HFFc6 (cell line): ENCODE measurements at places on chromosomes 13 and 19. TPM values are rescaled to one million over a fixed set of nuclear protein-coding genes. Genes with fewer than 3 reads are reported as not detected.
A peak's percentile ranks its signal among the peaks of the same experiment; 100 is the strongest.

DNA sequence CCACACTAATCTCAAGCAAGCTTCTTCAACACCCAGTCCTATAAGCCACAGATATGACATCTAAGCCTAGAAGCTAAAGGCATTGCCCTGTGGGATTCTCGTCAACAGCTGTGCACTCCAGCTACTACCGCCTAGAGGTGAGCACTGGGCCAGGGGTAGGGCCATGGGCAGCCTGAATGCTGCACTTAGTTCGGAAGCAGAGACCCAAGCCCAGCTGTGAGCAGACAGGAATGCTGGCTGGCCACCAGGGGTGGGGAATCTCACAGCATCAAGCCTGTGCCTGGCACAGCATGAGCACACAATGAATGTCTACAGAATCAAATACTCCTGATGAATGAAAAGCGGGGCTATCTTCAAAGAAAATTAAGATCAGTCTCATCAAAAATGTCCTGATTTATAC lies 167.5 kb upstream of the UBL3 start:
- DNase-seq: no peak

DNA sequence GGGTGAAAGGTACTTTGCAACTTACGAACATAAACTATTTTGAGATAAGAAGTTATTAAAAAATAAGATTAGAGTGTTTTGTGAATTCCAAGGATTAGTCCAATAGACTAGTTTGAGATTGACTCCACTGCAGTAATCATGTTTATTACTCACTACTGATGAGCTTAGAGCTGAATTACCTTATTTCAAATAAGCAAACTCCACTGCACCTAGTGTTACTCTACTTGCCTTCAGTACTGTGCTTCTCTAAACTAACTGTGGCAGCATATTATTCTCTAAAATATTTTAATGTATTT lies 111.7 kb downstream of the MIPEP start:
- DNase-seq: no peak

DNA sequence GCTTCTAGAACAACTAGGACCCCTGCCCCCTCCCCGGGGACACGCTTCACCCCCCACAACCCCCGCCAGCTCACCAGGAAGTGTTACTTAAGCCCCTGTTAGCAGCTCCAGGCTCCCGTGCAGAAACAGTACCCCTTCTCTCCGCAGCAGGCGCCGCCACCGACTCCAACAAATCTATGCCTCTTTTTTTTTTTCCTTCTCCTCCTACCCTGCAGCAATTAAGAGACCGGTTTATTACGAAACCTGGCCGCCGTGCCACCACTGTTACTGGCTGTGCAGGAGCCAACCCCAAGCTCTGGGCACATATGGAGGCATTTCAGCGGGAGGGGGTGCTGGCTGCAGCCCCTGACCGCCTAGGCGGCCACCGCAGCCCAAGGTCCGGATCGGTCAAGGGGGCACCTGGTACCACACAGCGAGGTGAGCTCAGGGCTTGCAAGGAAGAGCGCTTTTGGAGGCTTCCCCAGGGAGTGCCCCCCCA lies 2.4 kb downstream of the GADD45B start:
- peak; percentile 60 for DNase-seq

FFAR3 gene
- total RNA-seq: not detected in 3 replicates

- DNase-seq: no peak
These were observed 21.5 kb downstream of the NFIC start for GRCh38 chr19:3387645-3388589.

GRCh38 chr19:45276284-45276687 lies 25.2 kb downstream of the MARK4 start:
- DNase-seq: no peak

DNA sequence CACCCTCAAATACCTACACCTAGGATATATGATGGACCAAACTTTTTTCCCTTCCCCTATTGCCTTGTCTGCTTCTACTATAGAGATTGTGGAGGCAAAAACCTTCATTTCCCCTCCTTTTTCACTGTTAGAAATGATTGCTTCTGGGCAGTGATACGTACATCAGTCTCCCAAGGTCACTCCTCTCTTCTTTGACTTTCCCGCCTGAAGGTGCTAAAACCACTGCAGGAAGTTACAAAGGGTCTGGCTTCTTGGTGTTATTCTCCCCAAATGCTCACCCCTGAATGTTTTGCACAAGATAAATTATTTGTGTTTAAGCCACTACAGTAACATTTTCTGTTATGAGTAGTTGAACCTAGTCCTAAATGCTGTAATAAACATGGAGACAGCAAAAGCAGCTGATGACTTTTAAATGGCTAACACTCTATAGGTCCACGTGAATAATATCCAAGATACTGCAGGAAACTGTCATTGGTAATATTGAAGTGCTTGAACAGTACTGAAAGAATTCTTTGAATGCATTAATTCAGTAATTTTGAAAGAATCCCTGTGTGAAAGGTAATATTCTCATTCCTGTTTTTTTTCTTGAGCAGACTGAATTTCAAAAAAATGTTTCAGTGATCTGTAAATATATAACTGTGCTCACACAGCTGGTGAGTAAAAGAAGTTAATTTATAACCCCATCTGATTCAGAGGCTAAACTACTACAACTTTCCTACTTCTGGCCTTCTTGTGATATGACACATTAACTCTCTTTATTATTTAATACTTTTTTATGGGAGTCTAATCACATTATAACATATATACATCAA lies 865.1 kb downstream of the EFNB2 start:
- no peak for DNase-seq

DNA sequence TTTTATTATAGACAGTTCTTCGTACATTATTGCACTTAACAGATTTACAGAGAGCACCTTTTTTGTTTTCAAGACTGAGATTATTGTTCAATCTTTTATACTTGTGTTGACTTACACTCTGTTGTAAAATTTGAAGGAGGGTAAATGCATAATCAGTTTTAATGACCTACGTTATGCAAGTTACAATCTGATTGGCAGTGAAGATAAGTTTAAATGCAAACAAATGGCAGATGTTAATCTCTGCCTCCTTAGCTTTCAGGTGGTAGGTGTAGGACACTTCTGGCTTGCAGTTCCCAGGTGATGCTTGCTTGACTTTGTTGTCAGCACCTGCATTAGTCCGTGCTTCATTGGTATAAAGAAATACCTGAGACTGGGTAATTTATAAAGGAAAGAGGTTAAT lies 424.9 kb downstream of the FGF9 start:
- no peak for DNase-seq

DNA sequence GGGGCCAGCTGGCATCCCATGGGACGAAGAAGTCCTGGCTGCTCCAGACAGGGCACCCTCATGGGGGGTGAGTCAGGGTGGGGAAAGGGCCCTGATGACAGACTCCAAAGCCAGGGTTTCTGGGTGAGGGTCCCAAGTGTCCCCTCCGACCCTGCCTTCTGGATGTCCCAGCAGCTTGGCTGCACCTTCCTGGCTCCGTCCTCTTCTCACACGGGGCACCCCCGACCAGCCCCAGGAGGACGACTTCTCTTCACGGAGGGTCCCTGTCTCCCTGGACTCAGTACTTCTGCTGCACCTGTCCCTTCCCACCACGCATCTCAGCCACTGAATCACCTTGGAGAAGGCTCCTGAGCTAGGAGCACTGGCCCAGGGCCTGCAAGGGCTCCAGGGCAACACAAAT lies 19.9 kb downstream of the MIER2 start:
- DNase-seq: no peak

DNA sequence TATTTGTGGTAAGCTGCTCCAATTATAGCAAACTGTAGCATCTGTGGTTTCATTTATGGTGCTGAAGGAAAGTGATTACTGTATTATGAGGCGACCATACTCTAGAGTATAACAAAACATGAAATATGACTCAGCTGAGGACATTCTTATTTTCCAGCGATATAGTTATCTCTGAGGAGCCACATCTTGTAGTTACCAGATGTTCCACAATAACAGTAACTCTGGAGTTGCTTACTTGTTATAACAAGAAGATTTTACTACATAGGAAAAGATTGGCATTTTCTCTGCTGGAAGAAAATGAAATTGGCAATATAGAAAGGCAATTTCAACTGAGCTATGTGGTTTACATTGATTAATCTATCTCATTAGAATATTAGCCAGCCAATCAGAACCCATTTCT lies 1634.2 kb downstream of the PCDH9 start:
- DNase-seq: peak; percentile 26

UFM1 gene
- total RNA-seq: 70.8 to 73.7 TPM (median 71.7 TPM) in 3 replicates

DNA sequence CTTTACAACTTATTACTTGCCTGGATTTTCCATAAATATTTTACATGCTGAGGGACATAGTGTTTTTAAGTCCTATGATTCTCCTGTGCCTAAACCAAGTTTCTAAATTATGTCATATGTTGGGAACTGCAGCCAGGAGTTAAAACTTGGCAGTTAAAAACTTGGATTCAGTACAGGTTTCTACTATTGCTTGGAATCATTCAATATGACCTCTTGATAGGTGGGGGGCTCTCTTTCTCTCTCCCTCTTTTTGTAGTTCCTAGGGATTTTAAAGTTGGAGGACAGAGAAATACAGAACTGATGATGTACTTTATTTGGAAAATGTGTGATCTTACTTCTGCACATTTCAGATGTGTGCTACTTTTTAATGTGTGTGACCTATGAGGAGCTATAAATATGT lies 4.7 kb downstream of the CSNK1A1L start:
- DNase-seq: no peak

DNA sequence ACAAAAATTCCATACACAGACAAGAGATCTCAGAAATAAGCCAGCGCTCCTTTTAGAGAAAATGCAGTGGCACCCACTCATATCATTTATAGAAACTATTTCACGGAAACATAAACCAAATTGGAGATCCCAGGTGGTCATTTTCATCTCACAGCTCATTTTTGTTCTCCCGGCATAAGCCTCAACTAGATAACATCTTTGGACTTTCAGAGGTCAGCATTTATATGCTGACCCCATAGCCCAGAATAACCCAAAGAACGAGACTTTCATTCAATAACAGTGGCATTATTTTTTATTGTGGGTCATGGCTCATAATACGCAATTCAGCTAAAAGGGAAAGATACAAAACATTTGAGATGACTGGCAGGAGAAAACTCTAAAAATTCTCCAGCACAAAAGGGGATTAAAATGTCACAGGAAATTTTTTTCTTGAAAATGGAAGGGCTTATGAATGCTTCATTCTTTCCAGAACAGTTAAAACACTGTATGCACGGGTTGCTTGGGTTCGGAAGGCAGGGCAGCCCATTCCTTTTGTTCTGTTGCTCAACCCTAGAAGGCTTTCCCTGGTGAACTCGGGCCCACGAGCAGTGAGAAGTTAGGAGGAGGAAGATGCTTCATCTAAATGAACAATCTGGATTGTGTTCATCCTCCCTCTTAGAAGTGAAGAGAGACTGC lies 24.0 kb downstream of the STARD13 start:
- DNase-seq: no peak

DNA sequence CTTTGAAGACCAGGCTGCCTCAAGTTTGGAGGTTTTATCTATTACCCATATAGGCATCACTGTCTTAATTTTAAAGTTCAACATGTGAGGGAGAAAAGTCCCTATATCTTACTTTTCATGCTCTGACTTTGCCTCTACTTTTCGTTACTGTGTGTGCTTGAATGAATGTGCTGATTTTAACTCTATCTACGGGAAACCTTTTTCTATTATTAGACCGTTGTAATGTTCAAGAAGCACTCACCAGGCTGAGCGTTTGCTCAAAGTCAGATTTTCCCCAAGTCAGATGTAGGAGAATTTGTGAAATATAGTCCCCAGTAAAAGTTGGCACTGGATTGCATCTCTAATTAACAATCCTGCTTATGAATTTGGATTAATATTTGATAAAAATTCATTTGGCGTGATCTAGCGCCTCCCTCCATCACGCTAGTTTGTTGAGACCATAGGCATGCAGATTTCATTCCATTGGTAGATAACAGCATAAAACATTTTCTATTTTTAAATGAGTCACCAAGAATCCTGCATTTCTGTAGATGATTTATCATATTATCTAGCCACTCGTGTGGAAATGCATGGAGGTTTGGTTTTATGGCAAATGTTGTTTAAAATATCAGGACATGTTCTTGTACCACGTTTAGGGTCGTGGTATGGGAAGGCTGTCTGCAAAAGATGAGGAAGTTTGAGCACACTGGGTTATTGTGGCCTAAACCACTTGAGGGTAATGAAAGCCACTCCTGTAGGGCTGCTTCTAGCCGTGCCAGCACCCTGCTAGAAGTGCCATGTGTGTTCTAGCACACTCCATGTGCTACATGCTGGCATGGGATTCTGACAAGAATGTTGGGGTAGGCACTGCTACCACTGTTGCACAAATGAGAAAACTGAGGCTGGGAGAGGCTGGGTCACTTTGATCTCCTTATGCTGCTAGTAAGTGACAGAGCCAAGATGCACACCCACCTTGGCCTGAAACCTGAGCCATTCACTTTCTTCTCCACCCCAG lies 179.4 kb downstream of the FGF9 start:
- no peak for DNase-seq

DNA sequence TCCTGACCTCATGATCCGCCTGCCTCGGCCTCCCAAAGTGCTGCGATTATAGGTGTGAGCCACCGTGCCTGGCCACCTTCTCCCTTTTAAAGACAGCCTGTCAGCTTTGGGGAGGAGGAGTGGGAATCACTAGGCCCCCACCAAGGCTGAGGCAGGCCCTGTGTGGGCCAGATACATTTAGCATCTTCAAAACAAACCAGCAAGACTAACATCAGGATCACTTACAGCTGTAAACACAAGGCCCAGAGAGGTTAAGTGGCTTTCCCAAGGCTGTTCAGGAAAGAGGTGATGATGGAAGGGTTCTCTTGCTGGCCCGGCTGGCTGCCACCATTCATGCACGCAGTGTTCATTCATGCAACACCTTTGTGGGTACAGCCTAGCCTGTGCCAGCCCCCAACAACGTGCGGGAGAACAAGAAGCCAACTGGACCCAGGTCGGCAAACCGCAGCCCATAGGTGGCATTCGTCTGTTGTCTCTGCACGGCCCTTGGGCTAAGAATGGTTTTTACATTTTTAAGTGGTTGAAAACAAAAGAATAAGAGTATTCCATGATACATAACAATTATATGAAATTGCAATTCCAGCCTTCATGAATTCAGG lies 23.0 kb downstream of the IER2 start:
- no peak for DNase-seq
